ENCODE measurements at places on chromosomes 6 and 20. TPM values are rescaled to one million over a fixed set of nuclear protein-coding genes. Genes with fewer than 3 reads are reported as not detected.

The TRIM31 gene
- total RNA-seq: not detected

The EFCAB8 gene
- total RNA-seq: under 0.01 TPM

The TSHZ2 gene
- total RNA-seq: 1.4 TPM

The LRRN4 gene
- total RNA-seq: 0.28 TPM

The CD2AP gene
- total RNA-seq: 23.0 TPM

The PRND gene
- not detected for total RNA-seq

The PCSK2 gene
- total RNA-seq: not detected

The MOXD1 gene
- total RNA-seq: 135 TPM

The TSPYL4 gene
- 7.6 TPM for total RNA-seq

The HLA-F gene
- 3.8 TPM for total RNA-seq

The POLH gene
- total RNA-seq: 31.6 TPM

The GTF2H4 gene
- total RNA-seq: 7.3 TPM

The CCM2L gene
- not detected for total RNA-seq

The HTR1E gene
- total RNA-seq: not detected

The PXDC1 gene
- total RNA-seq: 50.8 TPM

The PDE7B gene
- 60.0 TPM for total RNA-seq

The PPP1R16B gene
- total RNA-seq: 2.0 TPM

The BNIP5 gene
- not detected for total RNA-seq

The OR2J3 gene
- not detected for total RNA-seq

The SLC22A3 gene
- 2.3 TPM for total RNA-seq

The GATA5 gene
- not detected for total RNA-seq

The BMP6 gene
- total RNA-seq: 22.0 TPM

The GABRR1 gene
- total RNA-seq: not detected

The MAP7 gene
- total RNA-seq: 1.4 TPM

The BTN1A1 gene
- under 0.01 TPM for total RNA-seq

All from regular cardiac myocyte (primary cell).